ENCODE measurements at places on chromosomes 16 and 17. TPM values are rescaled to one million over a fixed set of nuclear protein-coding genes. Genes with fewer than 3 reads are reported as not detected.

DNA sequence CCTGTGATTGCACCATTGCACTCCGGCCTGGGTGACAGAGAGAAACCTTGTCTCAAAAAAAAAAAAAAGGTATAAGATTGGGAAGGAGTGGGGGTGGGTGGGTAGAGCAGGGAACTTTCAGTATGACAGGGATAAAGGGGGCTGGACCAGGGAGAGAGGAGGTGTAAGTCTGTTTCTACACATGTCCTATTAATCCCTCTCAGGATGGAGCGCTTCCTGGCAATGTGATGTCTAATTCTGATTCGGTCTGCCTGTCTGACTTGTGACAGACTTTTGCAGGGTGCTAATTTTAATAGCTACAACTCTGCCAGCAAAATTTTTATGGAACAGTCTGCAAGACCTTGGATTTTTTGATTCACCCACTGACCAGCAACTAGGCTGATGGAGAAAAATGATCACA is 53.8 kb upstream of the SLC25A19 start:
- DNase-seq, result no peak

GRCh38 chr17:1566505-1567199 is 4.1 kb upstream of the PITPNA start:
- DNase-seq, result no peak

DNA sequence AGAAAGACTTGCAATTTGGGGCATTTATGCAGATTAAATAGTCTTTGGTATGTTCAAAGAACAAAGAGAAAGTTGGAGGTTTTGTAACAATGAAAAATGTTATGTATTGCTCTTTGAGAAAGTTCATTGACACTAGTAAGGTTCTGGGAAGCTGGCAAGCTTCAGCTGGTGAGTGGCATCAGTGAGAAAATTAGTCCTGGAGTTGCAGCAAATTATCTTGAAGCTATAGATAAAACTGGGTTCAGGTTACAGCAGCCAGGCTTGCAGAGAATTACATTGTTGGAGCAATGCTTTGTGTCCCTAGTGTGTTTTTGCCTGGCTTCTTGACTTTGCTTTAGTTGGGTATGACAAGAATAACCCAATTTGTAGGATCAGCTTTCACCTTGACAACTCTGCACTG is 221.2 kb downstream of the CDH13 start:
- DNase-seq, result no peak

Gene FBXO39
- 0.54 TPM for total RNA-seq

Gene ZNF385C
- total RNA-seq, result 1.3 TPM

GRCh38 chr16:1920727-1921171 is 2.5 kb upstream of the HS3ST6 start:
- peak; percentile 17 for DNase-seq

Gene HOXB9
- total RNA-seq, result not detected

DNA sequence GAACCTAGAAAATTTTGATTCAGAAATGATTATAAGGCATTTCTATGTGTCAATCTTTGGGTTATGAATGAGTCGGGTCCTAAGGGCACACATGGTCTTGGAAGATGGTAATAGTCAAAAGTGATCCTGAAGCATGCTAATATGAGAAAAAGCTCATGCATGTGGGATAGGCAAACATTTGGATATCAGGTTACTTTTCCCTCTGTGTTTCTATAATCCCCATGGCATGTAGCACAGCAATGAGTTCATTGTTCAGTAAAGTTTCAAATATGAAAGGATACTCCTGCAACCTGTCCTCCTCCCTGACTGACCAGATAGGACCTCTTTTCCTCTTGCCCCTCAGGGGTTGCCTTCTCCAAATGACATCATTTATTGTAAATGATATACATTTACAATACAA is 249.9 kb upstream of the MON1B start:
- no peak for DNase-seq

- no peak for DNase-seq
These were observed 59.8 kb downstream of the NCOR1 start for GRCh38 chr17:16155536-16155935.

DNA sequence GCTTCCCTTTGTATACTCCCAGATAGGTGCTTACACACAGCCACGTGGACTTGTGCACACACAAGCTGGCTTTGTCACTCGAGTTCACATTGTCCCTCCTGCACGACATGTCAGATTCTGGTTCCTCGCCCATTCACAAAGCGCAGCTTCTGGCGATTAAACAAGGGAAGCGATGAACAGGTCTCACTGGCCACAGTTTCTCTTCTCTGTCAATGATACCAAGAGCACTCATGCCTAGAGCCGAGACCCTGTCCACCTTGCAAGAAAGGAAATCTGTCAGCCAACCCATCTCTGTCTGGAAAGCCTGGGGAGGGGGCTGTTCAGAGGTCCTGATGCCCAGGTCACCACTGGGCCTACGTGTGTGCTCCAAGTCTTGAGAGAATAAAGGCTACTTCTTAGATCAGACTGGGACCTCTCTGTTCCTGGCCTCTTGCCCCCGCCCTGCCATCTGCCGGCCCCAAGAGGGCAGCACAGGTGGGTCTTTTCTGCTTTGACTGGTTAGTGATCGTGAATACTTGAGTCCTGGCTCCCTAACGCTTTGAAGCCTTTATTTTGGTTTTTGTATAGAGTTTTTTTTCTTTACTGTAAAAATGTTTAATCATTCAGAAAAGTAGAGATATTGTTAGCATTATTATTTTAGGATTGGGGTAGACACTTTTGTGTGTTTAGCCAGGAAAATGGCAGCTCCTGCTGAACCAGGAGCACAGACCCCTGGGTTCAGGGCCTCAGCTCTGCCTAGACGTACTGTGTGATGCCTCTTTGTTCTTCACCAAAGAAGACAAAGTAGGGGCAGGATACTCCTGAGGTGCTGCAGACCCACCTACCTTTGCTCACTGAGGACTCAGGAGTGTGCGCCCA is 104.7 kb downstream of the MRM1 start:
- no peak for DNase-seq

- DNase-seq, result no peak
These were observed 589 bp downstream of the PEMT start for GRCh38 chr17:17590883-17591354.

Gene SCIMP
- total RNA-seq, result not detected

GRCh38 chr17:7016886-7017826 is 4.7 kb downstream of the RNASEK start:
- no peak for DNase-seq

DNA sequence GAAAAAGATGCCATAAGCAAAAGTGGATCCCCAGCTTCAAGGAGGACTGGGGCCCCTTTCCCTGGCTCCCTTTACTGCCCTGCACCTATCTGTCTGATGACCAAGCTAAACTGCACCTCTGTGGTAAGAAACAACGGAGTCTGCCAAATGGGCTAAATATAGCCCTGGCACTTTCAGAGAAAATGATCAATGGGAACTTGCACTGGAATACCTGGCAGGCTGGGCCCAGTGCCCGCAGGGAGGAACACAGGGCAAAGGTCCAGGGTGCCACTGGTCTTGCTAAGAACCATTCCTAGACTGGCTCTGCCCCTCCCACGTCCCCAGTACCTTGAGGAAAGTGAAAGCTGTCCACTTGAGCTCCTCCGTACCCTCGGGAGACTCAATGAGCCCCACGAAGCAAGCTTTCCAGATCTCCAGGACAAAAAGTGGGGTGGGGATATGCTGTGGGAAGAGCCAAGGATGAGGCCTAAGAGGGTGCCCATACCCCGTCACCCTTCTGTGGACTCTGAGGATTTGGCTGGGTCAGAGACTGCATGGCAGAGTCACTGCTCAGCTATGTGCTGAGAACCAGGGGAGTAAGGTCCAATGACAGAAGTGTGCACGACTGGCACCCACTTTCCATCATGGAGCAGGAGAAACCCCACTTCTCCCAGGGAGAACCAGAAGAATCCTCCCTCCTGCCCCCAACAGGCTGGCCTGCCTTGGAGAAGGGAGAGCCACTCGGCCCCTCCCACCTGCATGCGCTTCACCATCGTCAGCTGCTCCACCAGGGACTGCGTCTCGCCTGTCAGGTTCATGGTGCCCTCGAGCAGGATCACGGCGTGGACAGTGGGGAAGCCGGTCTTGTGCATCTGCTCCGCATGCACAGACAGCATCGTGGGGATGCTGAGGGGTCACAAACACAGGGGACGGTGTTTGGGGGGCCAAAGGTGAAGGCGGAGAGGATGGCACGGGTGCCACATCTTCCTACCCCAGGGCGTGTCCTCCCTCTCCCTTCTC is 17.4 kb downstream of the CSF3 start:
- DNase-seq, result no peak

Gene ANKFN1
- total RNA-seq, result 3.1 TPM

- no peak for DNase-seq
These were observed 10.9 kb upstream of the CCL8 start for GRCh38 chr17:34308371-34308770.

Gene EXOC3L1
- total RNA-seq, result 1.3 TPM

DNA sequence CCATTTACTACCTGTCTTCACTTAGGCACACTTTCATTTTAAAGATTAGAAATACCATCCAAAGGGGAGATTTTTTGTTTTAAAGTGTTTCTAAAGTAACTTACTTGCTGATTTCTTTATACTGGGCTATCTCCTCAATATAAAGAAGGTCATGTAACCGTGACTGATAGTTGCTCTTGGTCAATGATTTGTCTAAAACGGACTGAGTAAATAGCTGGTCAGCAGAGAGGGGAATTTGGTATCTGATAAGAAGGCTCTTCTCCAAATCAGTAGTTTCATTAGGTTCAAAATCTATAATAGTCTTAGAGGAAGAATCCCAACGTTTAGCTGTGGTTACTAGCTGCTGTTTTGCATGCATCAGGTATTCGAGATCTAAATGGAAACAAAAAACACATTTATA is 66.4 kb downstream of the HELZ start:
- no peak for DNase-seq

DNA sequence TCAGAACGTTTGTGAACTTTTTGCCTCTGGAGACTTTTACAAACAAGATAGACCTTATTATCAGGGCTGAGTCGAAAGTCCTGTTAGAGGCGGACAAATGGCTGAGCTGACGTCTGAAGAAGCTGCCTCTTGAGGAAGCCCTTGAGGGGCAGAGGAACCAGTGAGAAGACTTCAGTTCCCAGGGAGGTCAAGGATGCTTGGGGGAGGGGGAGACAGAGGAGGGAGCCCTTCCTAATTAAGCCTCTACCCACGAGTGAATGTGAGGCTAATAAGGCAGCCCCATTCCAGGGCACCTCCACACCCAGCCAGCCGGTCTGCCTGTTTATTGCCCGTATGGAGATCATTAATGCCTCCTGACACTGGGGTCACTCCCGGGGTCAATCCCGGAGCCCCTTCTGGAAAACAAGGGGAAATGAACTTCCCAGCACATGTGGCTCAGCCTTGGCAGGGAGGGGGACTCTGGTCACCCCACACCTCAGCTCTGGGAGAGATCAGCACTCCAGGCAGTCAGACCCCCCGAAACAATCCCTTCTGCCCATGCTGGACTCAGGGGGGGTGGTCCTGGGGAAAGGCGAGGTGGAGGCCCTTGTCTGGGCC is 9.2 kb upstream of the TBX4 start:
- DNase-seq, result no peak

GRCh38 chr17:74833501-74834377 is 25.9 kb downstream of the GRIN2C start:
- peak; percentile 42 for DNase-seq

Gene REXO5
- 10.6 TPM for total RNA-seq

- no peak for DNase-seq
These were observed 10.8 kb downstream of the ASPHD1 start for GRCh38 chr16:29910819-29911675.

DNA sequence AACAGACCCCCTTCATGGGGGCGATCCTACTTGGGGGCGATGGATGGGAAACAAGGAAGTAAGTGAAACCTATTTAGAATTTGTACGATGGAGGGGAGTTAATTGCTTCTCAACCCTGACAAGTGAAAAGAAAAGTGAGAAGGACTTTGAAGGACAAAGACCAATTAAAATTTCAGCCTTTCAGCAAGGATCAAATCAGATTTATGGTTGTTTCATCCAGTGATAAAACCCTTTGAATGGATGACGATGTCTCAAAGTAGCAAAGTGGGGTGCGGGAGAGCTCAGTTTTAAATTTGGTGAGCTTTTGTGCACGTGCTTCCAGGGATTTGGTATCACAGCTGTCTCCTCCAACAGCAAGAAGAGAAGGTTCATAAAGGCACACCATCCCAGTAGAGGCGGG is 51.7 kb downstream of the CMIP start:
- no peak for DNase-seq

DNA sequence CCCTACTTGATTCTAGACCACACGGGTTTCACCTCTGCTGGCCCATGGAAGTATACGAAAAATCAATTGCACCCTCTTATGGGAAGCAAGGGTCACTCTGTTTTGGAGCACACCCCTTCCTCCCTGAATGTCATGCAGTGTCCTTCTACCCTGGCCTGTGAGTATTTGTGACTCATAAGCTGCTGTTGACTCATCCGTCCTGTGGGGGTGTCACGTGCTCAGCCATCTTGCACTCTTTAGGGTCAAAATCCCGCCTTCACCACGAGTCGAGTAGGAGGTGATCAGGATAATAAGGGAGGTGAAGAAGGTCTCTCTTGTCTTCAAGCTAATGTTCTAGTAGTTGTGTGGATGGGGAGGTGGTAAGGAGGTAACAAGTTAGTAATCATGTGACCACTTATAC is 341.0 kb upstream of the EEF2KMT start:
- no peak for DNase-seq

Gene KRT15
- total RNA-seq, result 802 TPM

- DNase-seq, result no peak
These were observed 186.0 kb upstream of the ZNF469 start for GRCh38 chr16:88196471-88197400.

- no peak for DNase-seq
These were observed 11.6 kb downstream of the ZNRF1 start for GRCh38 chr16:75010427-75010826.

GRCh38 chr17:57553526-57553925 is 191.6 kb downstream of the CCDC182 start:
- no peak for DNase-seq

- no peak for DNase-seq
These were observed 98.1 kb upstream of the DNAH17 start for GRCh38 chr17:78675316-78675616.

Gene ACAP1
- 3.0 TPM for total RNA-seq

Gene CLEC3A
- not detected for total RNA-seq
